ENCODE measurements at places on chromosomes 6 and 20. TPM values are rescaled to one million over a fixed set of nuclear protein-coding genes. Genes with fewer than 3 reads are reported as not detected.
A peak's percentile ranks its signal among the peaks of the same experiment; 100 is the strongest.

DNA sequence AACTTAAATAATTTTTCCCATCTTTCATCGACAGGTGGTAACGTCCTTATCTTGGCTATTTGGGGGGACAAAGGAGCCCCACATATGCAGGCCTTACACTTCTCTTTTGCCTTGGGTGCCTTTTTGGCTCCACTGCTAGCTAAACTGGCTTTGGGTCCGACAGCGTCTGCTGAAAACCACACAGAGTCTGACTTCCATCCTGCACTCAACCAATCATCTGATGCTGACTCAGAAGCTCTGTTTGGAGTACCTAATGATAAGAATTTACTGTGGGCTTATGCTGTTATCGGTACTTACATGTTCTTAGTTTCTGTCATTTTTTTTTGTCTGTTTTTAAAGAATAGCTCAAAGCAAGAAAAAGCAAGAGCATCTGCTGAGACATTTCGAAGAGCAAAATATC is 178.5 kb downstream of the SLC16A10 start:
- peaks cover 3% of the 10 kb centered on the region for H3K36me3 ChIP-seq
- H3K4me1 ChIP-seq = peaks cover 8% of the 10 kb centered on the region
- H3K27me3 ChIP-seq = no peaks in the 10 kb centered on the region
- H3K4me3 ChIP-seq = no peak overlapping the region
- no peak overlapping the region for H3K27ac ChIP-seq

DNA sequence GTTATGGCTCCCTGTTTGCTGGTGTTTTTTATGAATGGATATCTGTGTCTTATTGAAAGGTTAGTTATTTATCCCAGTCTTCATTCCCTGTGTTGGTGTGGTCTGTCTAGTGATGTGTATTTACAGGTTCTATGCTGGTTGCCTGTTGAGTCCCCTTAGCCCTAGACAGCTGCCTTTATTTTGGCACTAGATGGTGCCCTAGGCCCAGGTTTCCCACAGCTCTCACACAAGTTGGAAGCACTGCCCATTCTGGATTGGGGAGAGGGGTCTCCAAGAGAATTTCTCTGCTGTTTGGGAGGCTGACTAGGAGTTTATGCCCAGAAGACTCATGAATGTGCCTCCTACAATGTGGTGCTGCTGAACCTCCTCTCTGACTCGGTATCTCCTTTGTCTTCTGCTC is 12.4 kb downstream of the GRM1 start:
- no peak for DNase-seq
- no peaks in the 10 kb centered on the region for H3K36me3 ChIP-seq
- H3K4me3 ChIP-seq = no peak overlapping the region
- no peaks in the 10 kb centered on the region for H3K27me3 ChIP-seq
- no peak overlapping the region for H3K27ac ChIP-seq

GRCh38 chr6:44869321-44869897 is 458.7 kb upstream of the RUNX2 start:
- H3K27ac ChIP-seq = no peak overlapping the region
- no peaks in the 10 kb centered on the region for H3K4me1 ChIP-seq
- DNase-seq = peak; percentile 14
- H3K4me3 ChIP-seq = no peak overlapping the region
- no peaks in the 10 kb centered on the region for H3K27me3 ChIP-seq

DNA sequence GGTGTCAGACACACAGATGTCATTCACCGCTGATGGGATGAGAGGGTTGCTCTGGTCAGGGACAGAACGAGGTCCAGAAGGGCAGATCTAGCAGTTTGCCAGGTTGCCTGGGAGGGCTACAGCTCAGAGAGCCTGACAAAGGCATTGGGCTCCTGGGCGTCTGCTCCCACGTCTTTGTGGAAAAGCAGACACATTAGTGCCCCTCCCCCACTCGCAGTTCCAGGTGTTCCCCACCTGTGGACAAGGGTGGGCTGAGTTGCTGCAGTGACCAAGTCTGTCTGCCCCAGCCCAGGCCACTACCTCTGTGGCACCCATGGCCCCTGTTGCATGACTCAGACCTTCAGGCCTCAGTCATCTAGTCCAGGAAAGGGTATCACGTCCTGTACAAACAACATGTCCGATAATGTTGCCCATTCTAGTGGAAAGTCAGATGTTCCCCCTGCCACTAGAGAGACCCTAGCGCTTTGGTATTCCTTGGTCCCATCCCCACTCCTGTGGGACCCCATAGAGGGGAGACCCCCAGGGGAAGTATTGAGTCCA is 37.4 kb downstream of the WRNIP1 start:
- H3K27ac ChIP-seq = no peak overlapping the region
- no peaks in the 10 kb centered on the region for H3K4me1 ChIP-seq
- DNase-seq = no peak
- no peaks in the 10 kb centered on the region for H3K27me3 ChIP-seq
- no peak overlapping the region for H3K4me3 ChIP-seq
- no peaks in the 10 kb centered on the region for H3K36me3 ChIP-seq

GRCh38 chr6:26158581-26159356 is 71.5 kb downstream of the HFE start:
- H3K4me3 ChIP-seq = peak overlapping the region; percentile 80
- peaks cover 3% of the 10 kb centered on the region for H3K4me1 ChIP-seq
- H3K27me3 ChIP-seq = no peaks in the 10 kb centered on the region
- H3K27ac ChIP-seq = peak overlapping the region; percentile 76

DNA sequence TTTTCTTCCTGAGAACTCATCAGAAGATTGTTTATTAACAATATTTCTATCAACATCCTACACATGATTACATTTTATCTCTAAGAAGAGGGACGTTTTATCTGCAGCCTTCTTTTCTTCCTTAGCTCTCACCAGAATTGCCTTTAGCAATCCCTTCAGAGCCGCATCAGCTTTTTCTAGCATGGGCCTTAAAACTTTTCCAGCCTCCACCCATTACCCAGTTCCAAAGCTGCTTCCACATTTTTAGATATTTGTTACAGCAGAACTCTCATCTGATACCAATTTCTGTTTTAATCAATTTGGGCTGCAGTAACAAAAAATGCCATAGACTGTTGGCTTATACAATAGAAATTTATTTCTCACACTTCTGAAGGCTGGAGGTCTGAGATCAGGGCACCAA is 281.5 kb downstream of the THBS2 start:
- H3K27me3 ChIP-seq = no peaks in the 10 kb centered on the region
- H3K36me3 ChIP-seq = no peaks in the 10 kb centered on the region
- DNase-seq = no peak
- no peak overlapping the region for H3K4me3 ChIP-seq
- H3K4me1 ChIP-seq = no peaks in the 10 kb centered on the region

DNA sequence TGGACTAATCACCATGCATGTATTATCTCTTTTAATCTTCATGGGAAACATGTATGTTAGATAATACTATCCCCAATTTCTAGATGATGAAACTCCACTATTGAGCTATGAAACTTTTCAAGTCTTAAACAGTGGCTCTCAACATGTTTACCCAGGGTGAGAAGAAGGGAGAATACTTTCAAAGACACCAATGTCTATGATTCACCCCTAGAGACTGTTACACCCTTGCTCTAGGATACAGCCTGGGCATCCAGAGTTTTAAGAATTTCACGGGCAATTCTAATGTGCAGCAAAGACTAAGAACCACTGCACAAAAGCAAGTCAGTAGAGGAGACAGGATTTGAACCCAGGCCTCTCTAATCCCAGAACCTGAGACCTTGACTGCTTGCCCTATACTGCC is 47.8 kb downstream of the GFOD1 start:
- H3K4me1 ChIP-seq = peaks cover 6% of the 10 kb centered on the region
- H3K27me3 ChIP-seq = no peaks in the 10 kb centered on the region
- DNase-seq = no peak
- no peaks in the 10 kb centered on the region for H3K36me3 ChIP-seq
- no peak overlapping the region for H3K4me3 ChIP-seq

DNA sequence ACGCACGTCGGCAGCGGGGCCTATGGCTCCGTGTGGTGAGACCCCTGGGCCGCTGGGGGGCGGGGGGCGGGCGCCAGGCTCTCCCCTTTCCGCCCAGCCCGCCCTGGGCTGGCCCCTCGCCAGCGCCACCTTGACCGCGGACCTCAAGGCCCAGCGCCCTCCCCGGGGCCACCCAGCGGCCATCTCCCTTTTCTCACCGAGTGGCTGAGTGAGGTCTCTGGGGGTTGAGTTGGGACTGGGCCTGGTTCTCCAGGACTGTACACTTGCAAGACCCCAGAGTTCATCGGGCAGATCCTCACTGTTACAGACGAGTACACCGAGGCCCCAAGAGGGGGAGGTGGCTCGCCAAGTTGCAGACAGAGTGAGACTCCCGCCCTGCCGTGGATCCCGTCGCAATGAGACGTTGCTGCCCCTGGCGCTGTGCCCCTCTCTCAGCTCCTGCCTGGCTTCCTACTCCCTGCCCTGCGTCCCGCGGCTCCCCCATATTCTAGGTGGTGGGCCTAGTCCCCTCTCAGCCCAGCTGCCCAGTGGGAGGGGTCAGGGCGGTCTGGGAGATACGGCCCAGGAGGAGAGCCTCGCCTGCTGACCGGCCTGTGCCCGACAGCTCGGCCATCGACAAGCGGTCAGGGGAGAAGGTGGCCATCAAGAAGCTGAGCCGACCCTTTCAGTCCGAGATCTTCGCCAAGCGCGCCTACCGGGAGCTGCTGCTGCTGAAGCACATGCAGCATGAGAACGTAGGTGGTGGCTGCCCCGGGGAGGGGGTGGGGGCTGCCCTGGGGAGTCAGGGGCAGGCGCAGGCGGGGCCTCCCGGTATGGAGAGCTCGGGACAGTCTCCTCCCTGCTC is 576 bp downstream of the MAPK13 start:
- no peaks in the 10 kb centered on the region for H3K36me3 ChIP-seq
- DNase-seq = no peak
- no peak overlapping the region for H3K4me3 ChIP-seq
- H3K27me3 ChIP-seq = no peaks in the 10 kb centered on the region
- peaks cover 31% of the 10 kb centered on the region for H3K4me1 ChIP-seq

DNA sequence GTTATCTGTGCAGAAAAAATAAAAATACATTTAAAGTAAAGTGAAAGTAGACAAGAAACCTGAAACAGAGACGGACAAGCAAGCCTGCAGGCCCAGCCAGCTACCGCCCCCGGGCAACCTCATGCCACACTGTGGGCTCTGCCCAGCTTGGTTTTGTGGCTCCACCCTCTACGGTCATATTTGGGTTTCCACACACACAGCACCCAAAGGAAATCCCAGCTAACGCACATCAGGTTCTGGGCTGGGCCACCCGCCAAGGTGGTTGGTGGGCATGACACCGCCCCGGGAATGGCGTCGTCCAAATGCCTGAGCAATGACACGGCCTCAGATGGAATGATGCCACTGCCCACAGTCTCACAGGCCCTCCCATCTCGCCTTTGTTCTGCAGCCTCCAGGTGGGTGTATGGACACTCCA is 22.9 kb downstream of the FAM110A start:
- DNase-seq = peak; percentile 51
- H3K36me3 ChIP-seq = no peaks in the 10 kb centered on the region
- H3K27ac ChIP-seq = no peak overlapping the region
- no peaks in the 10 kb centered on the region for H3K27me3 ChIP-seq
- peaks cover 5% of the 10 kb centered on the region for H3K4me1 ChIP-seq

- no peak overlapping the region for H3K4me3 ChIP-seq
- peak; percentile 51 for DNase-seq
- no peaks in the 10 kb centered on the region for H3K27me3 ChIP-seq
- H3K36me3 ChIP-seq = no peaks in the 10 kb centered on the region
- H3K4me1 ChIP-seq = peaks cover 20% of the 10 kb centered on the region
- no peak overlapping the region for H3K27ac ChIP-seq
These were observed 196.5 kb downstream of the BACH2 start for GRCh38 chr6:90100059-90100665.

GRCh38 chr20:4737857-4738627 is 16.3 kb downstream of the PRND start:
- H3K27ac ChIP-seq = no peak overlapping the region
- no peaks in the 10 kb centered on the region for H3K4me1 ChIP-seq
- H3K36me3 ChIP-seq = no peaks in the 10 kb centered on the region
- H3K27me3 ChIP-seq = peaks cover 10% of the 10 kb centered on the region
- no peak overlapping the region for H3K4me3 ChIP-seq

DNA sequence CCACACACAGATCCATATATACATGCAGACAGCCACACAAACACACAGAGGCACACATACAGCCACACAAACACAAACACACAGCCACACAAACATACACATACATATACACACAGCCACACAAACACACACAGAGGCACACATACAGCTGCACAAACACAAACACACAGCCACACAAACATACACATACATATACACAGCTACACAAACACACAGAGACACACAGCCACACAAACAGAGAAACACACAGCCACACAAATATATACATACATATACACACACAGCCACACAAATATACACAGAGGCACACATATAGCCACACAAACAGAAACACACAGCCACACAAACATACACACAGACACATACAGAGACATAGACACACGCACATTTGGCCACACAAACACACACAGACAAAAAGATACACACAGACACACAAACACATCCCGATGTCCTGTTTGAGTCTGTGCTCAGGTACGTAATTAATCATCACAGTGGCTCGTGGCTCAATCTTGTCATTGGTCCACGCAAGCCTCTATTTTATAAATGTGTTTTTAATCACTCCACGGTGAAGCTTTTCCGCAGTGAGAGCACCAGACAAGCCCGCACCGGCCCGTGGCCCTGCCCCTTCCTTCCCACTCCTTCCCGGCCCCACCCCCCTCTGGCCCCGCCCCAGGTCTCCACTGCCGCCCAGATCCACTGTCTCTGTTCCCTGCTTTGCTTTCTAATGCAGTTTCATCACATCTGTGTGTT is 135.3 kb downstream of the CDH4 start:
- peak overlapping the region; percentile 45 for H3K4me3 ChIP-seq
- no peak overlapping the region for H3K27ac ChIP-seq
- peaks cover 6% of the 10 kb centered on the region for H3K4me1 ChIP-seq
- DNase-seq = peak; percentile 51

DNA sequence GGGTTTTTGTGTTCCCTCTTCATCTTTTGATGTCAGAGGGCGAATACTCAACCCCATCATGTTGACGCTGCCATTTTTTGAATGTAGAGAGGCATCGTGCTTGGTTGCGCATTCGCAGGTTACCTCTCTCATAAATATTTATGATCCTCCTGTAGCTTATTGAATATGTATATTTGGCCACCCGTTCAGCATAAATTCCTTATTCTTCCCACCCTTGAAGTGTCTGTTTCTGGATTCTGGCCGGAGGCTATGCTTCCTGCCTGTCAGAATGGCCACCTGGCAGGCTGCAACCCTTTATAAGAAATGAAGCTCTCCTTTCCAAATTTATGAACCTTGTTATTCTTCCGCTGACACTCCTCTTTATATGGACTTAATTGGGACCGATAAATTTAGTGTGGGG is 40.9 kb downstream of the FAM50B start:
- H3K27ac ChIP-seq = no peak overlapping the region
- H3K4me3 ChIP-seq = no peak overlapping the region
- no peaks in the 10 kb centered on the region for H3K27me3 ChIP-seq
- no peaks in the 10 kb centered on the region for H3K36me3 ChIP-seq
- DNase-seq = no peak

- no peaks in the 10 kb centered on the region for H3K36me3 ChIP-seq
- no peak for DNase-seq
- H3K4me3 ChIP-seq = no peak overlapping the region
- H3K27me3 ChIP-seq = no peaks in the 10 kb centered on the region
- no peaks in the 10 kb centered on the region for H3K4me1 ChIP-seq
These were observed 557.5 kb upstream of the NOX3 start for GRCh38 chr6:156013155-156013554.

- peak overlapping the region; percentile 11 for H3K27ac ChIP-seq
- peaks cover 2% of the 10 kb centered on the region for H3K27me3 ChIP-seq
- H3K36me3 ChIP-seq = no peaks in the 10 kb centered on the region
- peak; percentile 71 for DNase-seq
These were observed 2.8 kb downstream of the FOXS1 start for GRCh38 chr20:31842471-31843157.

The TTI1 gene
- 17.9 TPM for polyA plus RNA-seq

The ANGPT4 gene
- not detected for polyA plus RNA-seq

The SNRNP48 gene
- 7.2 TPM for polyA plus RNA-seq

The B4GALT5 gene
- 34.1 TPM for polyA plus RNA-seq

The ZNF311 gene
- polyA plus RNA-seq = 0.61 TPM

The COL21A1 gene
- 0.52 TPM for polyA plus RNA-seq

The C6orf118 gene
- not detected for polyA plus RNA-seq

The SCAF8 gene
- polyA plus RNA-seq = 32.2 TPM

Data from fibroblast of lung (primary cell).